Right renal pelvis (tissue), 4 donors: ENCODE measurements at places on chromosomes 12 and 14. TPM values are rescaled to one million over a fixed set of nuclear protein-coding genes. Genes with fewer than 3 reads are reported as not detected.
A peak's percentile ranks its signal among the peaks of the same experiment; 100 is the strongest.

NPAS3 gene
- polyA plus RNA-seq: 11.0 TPM

BDKRB1 gene
- 0.31 TPM for polyA plus RNA-seq

YBX3 gene
- polyA plus RNA-seq: 219 TPM

HHIPL1 gene
- polyA plus RNA-seq: 2.0 TPM

TDRD9 gene
- 5.1 TPM for polyA plus RNA-seq

OR6C2 gene
- polyA plus RNA-seq: not detected

RFX4 gene
- polyA plus RNA-seq: 0.12 TPM

KRT73 gene
- not detected for polyA plus RNA-seq

CLEC2A gene
- polyA plus RNA-seq: not detected

GLIPR1L2 gene
- 3.0 TPM for polyA plus RNA-seq

PLBD1 gene
- 40.7 TPM for polyA plus RNA-seq

NGB gene
- polyA plus RNA-seq: not detected

LRRC10 gene
- polyA plus RNA-seq: not detected

DNA sequence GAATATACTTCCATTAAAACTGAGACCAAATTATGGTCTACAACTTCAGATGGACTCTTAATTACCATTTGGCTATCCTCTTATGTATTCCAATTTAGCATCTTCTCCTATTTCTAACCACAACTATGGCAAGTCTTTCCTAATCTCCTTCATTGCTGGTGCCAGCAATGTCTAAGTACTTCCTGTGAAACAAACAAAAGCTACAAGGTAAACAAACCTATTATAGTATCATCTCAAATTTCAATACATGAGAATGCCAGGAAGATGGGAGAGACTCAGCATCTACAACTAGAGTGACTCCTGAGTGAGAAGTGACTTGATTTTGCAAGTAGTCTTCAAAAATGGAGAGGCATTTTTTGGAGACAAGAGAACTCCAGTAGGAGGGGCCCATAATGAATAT lies 202.9 kb upstream of the ATXN7L3B start:
- no peak for DNase-seq

- no peak for DNase-seq
Measured at GRCh38 chr12:27952510-27952909, 20.0 kb downstream of the PTHLH start.

DNA sequence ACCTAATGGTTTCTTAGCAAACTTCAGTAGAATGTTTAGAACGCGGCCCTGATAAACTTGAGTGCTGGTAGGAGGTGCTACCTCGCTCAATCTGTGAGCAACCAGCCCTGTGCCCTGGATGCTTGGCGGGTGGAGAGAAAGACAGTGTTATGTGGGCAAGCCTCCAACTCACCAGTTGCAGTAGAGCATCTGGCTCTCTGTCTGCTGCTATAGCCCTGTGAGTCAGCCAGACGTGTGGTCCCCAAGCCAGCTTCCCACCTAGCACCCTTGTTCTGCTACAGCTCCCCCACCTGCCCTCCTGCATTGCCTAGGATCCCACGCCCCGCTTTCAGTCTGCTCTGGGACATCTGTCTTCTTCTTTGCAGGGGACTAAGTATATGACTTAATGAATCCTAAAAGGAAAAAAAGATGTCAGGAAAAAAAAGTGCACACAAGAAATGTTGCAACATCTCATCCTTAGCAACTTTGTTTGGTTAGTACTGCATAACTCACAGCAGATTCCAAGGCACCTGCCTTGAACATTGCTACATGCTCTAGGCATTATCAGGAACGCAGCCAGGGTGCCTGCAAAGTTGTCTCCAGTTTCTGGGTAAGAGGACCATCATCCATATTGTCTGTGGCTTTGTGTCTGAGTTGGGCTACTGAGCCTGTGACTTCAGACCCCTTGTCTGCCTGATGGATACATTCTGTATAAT lies 13.6 kb downstream of the SNRNP35 start:
- DNase-seq: no peak

GRCh38 chr12:51357374-51358047 lies 11.0 kb upstream of the CELA1 start:
- no peak for DNase-seq

- DNase-seq: no peak
Measured at GRCh38 chr12:12745576-12746211, 28.5 kb downstream of the CDKN1B start.

GRCh38 chr12:65308006-65308405 lies 29.5 kb downstream of the MSRB3 start:
- no peak for DNase-seq

GRCh38 chr12:8828257-8829124 lies 6.1 kb downstream of the A2ML1 start:
- DNase-seq: no peak

DNA sequence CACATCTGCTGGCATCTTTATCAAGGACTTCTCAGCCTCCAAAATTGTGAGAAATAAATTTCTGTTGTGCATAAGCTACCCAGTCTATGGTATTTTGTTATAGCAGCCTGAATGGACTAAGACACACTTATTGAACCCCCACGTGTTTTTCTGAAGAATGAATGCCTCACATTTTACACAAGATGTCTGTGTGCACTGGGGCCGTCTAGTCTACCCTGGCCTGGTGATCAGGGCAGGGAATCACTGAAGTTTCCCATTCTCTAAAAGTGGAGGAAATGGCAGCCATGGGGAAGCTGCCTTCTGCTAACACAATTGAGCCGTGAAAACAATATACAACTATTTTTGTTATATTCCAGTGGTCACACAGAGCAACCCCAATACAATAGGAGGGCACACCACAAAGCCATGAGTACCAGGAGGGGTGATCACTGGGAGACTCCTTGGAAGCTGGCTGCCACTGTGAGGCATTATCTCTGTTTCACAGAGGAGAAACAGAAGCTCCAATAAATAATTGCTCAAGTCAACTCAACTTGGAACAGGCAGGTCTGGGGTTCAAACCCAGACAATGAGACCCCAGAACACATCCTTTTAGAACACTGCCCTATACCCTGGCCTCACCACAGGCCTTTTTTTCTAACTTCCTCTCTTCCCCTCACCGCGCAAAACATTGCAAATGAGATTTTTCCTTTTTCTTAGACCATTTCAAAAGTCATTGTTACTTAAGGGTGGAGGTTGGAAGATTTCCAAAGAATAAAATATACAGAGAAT lies 18.3 kb upstream of the LTA4H start:
- no peak for DNase-seq

- no peak for DNase-seq
Measured at GRCh38 chr12:52267266-52267665, 7.2 kb upstream of the KRT86 start.

GRCh38 chr14:80780500-80780899 lies 161.0 kb downstream of the CEP128 start:
- DNase-seq: no peak

DNA sequence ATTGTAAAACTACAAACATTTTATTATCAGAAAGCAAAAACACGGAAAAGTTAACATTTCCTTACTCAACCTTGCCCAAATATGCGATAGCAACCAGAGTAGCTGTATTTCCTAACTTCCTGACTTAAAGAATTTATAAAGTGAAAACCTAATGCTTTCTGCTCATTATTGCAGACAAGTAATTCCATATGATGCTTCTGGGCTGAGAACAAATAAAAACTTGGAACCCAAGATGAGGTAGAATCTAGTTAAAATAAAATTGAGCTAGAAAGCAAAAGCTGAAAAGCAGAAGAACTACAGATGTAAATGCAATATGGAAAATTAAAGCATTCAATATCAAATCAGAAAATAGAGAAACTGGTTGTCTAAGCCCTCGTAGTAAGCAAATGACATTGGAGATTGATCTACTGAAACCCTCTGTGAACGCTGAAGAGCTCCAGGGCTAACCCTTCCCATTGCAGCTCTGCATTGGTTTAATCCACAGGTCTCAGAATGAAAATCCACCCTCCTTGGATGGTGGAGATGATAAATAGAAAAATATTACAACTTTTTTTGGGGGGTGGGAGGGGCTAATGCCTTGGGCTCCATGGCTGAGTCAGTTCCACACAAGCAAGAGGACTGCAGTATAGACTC lies 40.7 kb downstream of the CORO1C start:
- DNase-seq: no peak

DNA sequence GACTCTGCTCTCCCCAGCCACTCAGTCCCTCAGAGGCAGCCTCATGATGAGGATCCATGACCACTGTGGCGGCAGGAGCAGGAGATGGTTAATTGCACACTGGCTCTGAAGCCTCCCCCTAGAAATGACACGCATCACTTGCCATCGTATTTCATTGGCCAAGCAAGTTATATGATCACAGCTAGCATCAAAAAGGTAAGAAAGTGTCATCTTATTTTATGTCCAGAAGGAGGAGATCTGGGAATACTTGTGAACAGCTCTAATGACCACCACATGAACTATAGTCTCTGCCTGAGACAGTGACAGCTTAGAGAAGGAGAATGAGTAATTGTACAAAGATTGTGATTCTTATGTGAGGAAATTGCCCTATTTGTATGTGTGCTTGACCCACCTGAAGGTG lies 363.4 kb downstream of the NUAK1 start:
- peak; percentile 7 for DNase-seq

GRCh38 chr14:90581745-90582144 lies 184.9 kb downstream of the CALM1 start:
- no peak for DNase-seq

DNA sequence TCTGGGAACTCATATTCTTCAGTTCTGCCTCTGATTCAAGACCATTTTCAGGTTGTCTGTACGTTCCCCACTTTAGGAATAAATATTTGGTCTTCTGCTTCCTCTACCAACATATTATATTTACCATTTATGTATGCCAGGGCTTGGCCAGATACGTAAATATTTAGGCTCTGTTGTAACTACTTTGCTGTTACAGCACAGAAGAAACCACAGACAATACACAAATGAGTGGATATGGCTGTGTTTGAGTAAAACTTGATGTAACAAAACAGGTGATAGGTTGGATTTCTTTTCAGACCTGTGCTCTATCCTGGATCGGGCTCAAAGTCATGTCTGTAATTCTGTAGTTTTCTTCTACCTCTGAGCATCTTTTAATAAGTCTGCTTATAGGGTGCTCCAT lies 37.5 kb downstream of the RAP1B start:
- no peak for DNase-seq

- no peak for DNase-seq
Measured at GRCh38 chr14:25049568-25050268, at the start of gene STXBP6. Gene STXBP6, minus strand, starts transcription at chr14:25050147. Its CDS starts 75,329 bp downstream, at chr14:24974818.

DNA sequence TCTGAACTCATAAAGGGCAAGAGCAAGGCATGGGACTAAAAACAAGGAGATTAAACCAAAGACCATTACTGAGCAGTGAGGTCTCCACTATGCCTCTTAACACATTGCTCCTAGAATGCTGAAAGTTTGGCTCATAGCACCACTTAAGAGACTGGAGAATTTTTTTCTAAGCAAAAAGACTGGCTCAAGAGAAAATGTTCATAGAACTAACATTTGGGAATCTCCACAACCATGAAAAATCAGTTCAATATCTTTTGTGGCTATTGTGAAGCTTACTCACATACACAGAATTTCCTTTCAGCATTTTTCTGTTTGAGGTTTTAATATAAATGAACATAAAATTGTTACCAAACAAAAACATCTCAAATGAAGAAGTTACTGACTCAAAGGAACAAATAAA lies 255.8 kb downstream of the CCDC91 start:
- no peak for DNase-seq

DNA sequence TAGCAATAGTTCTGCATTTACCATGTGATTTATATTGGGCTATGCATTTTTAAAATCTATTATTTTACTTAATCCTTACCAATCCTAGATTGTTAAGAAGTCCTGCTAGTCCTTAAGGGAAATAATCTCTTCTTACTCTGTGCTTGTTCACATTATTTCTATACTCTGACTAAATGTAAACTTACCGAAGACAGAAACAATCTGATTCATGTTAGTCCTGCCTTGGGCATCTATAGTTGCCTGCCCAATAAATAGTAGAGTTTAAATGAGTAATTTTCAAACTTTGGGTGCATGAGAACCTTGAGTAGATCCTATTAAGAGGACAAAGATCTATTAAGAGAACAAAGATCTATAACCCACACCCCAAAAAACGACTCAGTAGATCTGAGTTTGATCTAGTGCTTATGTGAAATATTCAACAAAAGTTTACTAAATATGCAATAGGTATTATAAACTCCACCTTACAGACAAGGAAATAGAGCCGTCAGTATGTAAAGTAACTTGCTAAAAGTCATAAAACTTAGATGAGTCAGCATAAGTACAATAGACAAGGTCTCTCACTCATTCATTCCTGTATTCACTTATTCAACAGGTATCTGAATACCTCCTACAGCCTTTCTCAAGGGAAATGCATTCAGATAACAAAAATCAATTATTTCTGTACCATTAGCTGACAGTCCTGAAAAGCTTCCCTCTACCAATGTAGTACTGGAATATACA lies 127.6 kb downstream of the PAWR start:
- DNase-seq: no peak

GRCh38 chr12:39906237-39906636 lies 199.6 kb downstream of the SLC2A13 start:
- no peak for DNase-seq

- DNase-seq: peak; percentile 54
Measured at GRCh38 chr12:121748571-121749265, 36.2 kb downstream of the TMEM120B start.

GRCh38 chr12:113222730-113223531 lies 1.7 kb downstream of the TPCN1 start:
- DNase-seq: no peak

- no peak for DNase-seq
Measured at GRCh38 chr14:106037380-106037779, 511.0 kb downstream of the TMEM121 start.

GRCh38 chr12:66243911-66244310 lies 54.9 kb downstream of the IRAK3 start:
- DNase-seq: no peak

GRCh38 chr14:101471723-101472517 lies 89.4 kb upstream of the DIO3 start:
- DNase-seq: no peak

DNA sequence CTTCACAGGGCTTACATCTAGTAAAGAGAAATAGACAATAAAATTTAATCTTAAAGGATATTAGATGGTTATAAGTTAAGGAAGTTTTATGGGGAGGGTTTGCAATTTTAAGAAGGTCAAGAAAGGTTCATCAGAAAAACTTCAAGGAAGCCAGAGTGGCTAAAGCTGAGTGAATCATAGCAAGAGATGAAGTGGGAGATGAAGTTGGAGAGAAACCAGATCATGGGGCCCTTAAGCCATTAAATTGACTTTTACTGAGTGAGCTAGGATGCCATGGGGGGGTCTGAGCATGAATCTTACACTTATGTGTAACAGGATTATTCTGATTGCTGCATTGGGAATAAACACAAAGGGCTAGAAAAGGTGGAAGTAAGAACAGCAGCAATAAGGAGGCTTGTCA lies 189.2 kb downstream of the LRIG3 start:
- DNase-seq: no peak

DNA sequence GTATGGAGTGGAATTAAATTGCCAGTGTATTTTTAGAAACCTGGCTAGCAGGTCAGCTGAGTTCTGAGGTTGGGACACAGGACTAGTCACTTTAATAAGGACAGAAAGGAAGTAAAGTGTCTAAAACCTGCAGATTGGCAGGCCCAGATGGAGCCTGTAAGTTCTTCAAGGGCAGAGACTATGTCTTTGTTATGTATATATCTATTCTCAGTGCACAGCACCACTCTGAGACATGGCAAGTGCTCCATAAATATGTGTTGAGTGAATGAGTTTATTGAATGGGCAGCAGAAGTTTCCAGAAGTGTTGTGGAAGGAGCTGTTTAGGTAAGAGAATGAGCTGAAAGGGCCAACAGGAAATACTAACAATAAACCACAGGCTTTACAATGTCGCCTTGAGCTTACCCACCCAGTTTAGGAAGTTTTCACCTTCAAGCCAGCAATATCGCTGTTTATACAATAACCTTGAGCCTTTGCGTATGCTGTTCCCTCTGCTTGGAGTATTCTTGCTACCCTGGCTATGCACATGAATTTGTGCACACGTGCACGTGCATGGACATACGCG lies 109.5 kb upstream of the TMPO start:
- DNase-seq: no peak
